Activated CD8-positive, alpha-beta T cell treated with anti-CD3 and anti-CD28 coated beads for 36 hours (primary cell): ENCODE measurements at places on chromosomes 12 and 14. TPM values are rescaled to one million over a fixed set of nuclear protein-coding genes. Genes with fewer than 3 reads are reported as not detected.
A peak's percentile ranks its signal among the peaks of the same experiment; 100 is the strongest.

Gene KRT83
- not detected for total RNA-seq

- no peak overlapping the region for H3K4me3 ChIP-seq
- no peak overlapping the region for H3K27ac ChIP-seq
- no peaks in the 10 kb centered on the region for H3K36me3 ChIP-seq
- no peaks in the 10 kb centered on the region for H3K27me3 ChIP-seq
- H3K4me1 ChIP-seq = peaks cover 56% of the 10 kb centered on the region
Observed at GRCh38 chr12:52629281-52630007, 11.1 kb upstream of the KRT73 start.

GRCh38 chr14:22668417-22668816, 24.3 kb upstream of the OR6J1 start:
- H3K4me3 ChIP-seq = no peak overlapping the region
- peak overlapping the region; percentile 49 for H3K27ac ChIP-seq
- no peak for DNase-seq
- no peaks in the 10 kb centered on the region for H3K36me3 ChIP-seq
- H3K4me1 ChIP-seq = peaks cover 12% of the 10 kb centered on the region
- H3K27me3 ChIP-seq = no peaks in the 10 kb centered on the region

DNA sequence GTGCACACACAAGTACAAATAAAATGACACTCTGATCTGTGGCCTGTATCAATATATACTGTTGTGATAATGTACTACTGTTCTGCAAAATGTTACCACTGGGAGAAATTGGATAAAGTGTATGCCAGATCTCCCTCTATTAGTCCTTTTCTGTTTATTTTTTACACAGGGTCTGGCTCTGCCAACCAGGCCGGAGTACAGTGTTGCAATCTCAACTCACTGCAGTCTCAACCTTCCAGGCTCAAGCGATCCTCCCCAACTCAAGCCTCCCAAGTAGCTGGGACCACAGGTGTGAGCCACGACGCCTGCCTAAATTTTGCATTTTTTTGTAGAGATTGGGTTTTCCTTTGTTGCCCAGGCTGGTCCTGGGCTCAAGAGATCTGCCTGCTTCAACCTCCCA, 1.9 kb downstream of the NT5DC3 start:
- H3K4me3 ChIP-seq = no peak overlapping the region
- H3K4me1 ChIP-seq = peaks cover 19% of the 10 kb centered on the region
- H3K36me3 ChIP-seq = peaks cover 7% of the 10 kb centered on the region
- no peaks in the 10 kb centered on the region for H3K27me3 ChIP-seq
- no peak overlapping the region for H3K27ac ChIP-seq
- no peak for DNase-seq

GRCh38 chr12:107017042-107017441, 30.1 kb upstream of the MTERF2 start:
- H3K4me3 ChIP-seq = no peak overlapping the region
- H3K36me3 ChIP-seq = peaks cover 21% of the 10 kb centered on the region
- DNase-seq = no peak
- H3K27ac ChIP-seq = no peak overlapping the region
- no peaks in the 10 kb centered on the region for H3K4me1 ChIP-seq

- DNase-seq = no peak
- H3K27me3 ChIP-seq = no peaks in the 10 kb centered on the region
- no peak overlapping the region for H3K27ac ChIP-seq
- H3K36me3 ChIP-seq = peaks cover 3% of the 10 kb centered on the region
Observed at GRCh38 chr12:57315681-57316080, 64.7 kb upstream of the STAC3 start.

GRCh38 chr14:100147181-100147631, 12.2 kb downstream of the DEGS2 start:
- H3K27me3 ChIP-seq = no peaks in the 10 kb centered on the region
- H3K36me3 ChIP-seq = peaks cover 2% of the 10 kb centered on the region
- peak overlapping the region; percentile 48 for H3K4me3 ChIP-seq
- peak overlapping the region; percentile 83 for H3K27ac ChIP-seq

DNA sequence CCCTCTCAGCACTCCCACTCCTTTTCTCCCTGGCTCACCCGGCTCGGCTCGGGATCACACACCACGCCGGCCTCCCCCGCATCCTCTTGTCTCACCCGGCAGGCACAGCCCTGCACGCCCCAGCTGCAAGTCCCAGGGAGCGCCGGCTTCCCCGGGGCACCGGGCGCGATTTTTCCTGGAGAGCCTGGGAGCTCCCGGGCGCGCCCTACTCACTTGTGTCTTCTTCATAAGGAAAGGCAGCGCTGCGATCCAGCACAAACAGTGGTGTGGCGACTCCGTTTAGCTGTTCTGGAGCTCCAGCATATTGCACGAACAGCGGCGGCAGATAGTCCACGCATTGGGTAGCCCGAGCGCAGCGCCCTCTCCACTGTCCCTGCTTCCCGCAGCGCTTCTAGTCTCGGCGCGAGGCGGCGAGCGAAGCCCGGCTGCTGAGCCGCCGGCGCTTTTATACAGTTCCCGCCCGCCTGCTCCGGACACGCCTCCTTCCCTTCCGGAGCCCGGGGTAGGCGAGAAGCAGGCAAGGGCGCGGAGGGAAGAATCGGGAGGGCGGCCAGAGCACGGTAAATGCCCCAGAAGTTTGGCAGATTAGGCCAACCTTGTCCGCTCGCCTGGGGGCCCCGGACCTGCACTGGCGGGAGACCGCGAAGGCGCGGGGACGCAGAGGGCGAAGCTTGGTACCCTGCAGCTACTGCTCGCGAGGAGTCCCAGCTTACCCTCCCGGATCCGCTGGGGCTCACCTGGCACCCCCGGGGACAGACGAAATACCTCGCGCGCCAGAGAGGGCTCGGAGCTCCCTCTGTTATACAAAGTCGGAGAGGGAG, at the start of gene KITLG:
Gene KITLG (minus strand): TSS at position 421 of the 821 bp plus-strand sequence. CDS start 193 bp downstream, at position 228.
- no peaks in the 10 kb centered on the region for H3K36me3 ChIP-seq
- peaks cover 38% of the 10 kb centered on the region for H3K27me3 ChIP-seq
- peaks cover 7% of the 10 kb centered on the region for H3K4me1 ChIP-seq
- peak within 1 kb of the TSS; percentile 15 for H3K4me3 ChIP-seq
- peak; percentile 33 for DNase-seq
- H3K27ac ChIP-seq = no peak within 1 kb of the TSS

GRCh38 chr12:65511134-65511834, 232.8 kb downstream of the MSRB3 start:
- no peak for DNase-seq
- no peaks in the 10 kb centered on the region for H3K4me1 ChIP-seq
- no peak overlapping the region for H3K27ac ChIP-seq
- H3K36me3 ChIP-seq = no peaks in the 10 kb centered on the region

Gene TBX3
- total RNA-seq = not detected

DNA sequence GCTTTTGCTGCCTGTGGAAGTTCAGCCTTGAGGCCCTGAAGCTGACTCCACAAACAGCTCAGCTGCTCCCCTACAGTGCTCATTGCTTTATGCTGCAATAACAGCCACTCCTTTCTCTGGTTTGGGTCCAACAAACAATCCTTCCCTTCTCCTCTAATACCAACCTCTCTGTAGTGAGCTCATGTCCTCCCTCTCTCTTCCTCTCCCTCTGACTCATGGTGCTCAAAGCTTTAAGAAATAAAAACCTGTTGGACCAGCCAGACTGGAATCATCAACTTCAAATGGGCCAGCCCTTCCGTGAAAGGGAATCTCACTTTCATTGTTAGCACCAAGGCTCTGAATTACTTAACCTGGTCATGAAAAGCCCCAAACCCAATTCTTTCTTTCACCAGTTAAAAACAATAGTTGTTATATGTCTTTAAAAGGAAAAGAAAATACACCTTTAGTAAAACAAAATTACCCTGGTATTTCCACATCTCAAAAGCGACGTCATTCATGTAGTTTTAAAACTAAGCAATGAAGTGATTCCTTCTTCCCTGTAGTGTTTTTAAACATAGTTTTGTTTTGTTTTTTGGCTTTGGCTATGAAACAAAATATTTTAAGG, 126.4 kb downstream of the DUSP6 start:
- H3K4me3 ChIP-seq = peak overlapping the region; percentile 55
- H3K27ac ChIP-seq = peak overlapping the region; percentile 98
- H3K4me1 ChIP-seq = peaks cover 46% of the 10 kb centered on the region
- peaks cover 2% of the 10 kb centered on the region for H3K27me3 ChIP-seq
- H3K36me3 ChIP-seq = no peaks in the 10 kb centered on the region
- peak; percentile 44 for DNase-seq

- H3K27ac ChIP-seq = no peak overlapping the region
- H3K4me3 ChIP-seq = no peak overlapping the region
- H3K4me1 ChIP-seq = peaks cover 5% of the 10 kb centered on the region
- H3K27me3 ChIP-seq = no peaks in the 10 kb centered on the region
- DNase-seq = peak; percentile 20
Observed at GRCh38 chr12:11085419-11085818, 6.7 kb downstream of the TAS2R43 start.

Gene GPD1
- 0.16 TPM for total RNA-seq

DNA sequence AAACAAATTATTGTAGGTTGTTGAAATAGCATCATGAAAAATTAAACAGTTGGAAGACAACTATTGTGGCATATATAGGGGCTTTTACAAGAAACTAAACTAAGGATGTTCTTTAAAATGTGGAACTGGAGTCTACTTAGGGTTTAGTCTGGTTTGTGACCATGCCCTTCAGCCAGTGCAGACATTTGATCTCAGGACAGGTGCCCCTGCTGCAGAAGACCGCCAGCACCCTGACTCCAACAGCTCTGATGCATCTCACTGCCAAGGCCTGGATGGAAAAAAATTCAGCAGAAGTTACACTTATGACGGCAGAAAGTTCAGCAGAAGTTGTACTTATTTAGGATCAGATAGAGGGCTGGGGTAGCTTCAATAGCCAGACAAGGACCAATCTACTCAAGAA, 51.5 kb downstream of the TMEM117 start:
- H3K4me3 ChIP-seq = no peak overlapping the region
- no peak for DNase-seq
- no peaks in the 10 kb centered on the region for H3K27me3 ChIP-seq

DNA sequence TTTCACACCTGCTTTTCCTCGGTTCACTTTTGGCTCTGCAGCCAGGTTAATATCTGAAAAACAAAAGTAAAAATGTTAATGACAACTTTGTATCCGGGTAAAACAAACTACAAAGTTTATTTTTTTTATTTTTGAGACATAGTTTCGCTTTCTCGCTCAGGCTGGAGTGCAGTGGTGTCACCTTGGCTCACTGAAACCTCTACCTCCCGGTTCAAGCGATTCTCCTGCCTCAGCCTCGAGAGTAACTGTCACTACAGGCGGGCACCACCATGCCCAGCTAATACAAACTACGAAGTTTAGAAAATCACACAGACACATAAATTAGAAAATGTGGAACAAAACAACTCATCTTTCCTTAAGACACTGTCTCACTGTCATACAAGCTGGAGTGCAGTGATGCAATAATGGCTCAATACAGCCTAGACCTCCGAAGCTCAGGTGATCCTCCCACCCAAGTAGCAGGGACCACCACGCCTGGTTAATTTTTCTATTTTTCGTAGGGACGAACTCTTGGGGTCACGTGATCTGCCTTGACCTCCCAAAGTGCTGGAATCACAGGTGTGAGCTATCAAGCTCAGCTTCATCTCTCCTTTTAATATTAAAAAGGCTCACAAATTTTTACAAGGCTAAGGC, 38.1 kb downstream of the HNRNPC start:
- peak; percentile 24 for DNase-seq
- peaks cover 83% of the 10 kb centered on the region for H3K4me1 ChIP-seq
- peak overlapping the region; percentile 25 for H3K4me3 ChIP-seq
- peaks cover 78% of the 10 kb centered on the region for H3K36me3 ChIP-seq
- no peaks in the 10 kb centered on the region for H3K27me3 ChIP-seq
- peak overlapping the region; percentile 92 for H3K27ac ChIP-seq

Gene CSRP2
- total RNA-seq = 1.8 TPM

- DNase-seq = no peak
- peaks cover 18% of the 10 kb centered on the region for H3K36me3 ChIP-seq
- H3K4me1 ChIP-seq = peaks cover 83% of the 10 kb centered on the region
- no peaks in the 10 kb centered on the region for H3K27me3 ChIP-seq
- peak overlapping the region; percentile 99 for H3K27ac ChIP-seq
- peak overlapping the region; percentile 71 for H3K4me3 ChIP-seq
Observed at GRCh38 chr14:24673059-24673458, 39.1 kb upstream of the GZMB start.

DNA sequence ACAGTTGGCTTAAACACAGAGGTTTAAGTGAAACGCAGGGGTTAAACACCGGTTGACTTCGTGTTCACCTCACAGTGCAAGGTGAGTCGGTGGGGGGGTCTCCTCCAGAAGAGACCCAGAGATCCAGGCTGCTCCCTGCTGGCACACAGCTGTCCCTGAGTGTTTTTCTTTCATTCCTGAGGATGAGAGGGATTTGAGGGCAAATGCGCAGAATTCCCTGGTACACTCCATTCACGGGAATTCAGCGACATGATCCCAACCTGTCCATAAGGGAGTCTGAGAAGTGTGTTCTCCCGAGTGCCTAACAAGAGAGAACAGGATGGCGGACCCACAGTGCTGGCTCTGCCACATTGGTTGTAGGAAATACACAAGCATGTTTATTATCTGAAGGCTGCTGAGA, 107.2 kb upstream of the ESRRB start:
- no peak overlapping the region for H3K4me3 ChIP-seq
- no peaks in the 10 kb centered on the region for H3K36me3 ChIP-seq
- H3K27ac ChIP-seq = no peak overlapping the region
- peaks cover 15% of the 10 kb centered on the region for H3K27me3 ChIP-seq

- no peak overlapping the region for H3K4me3 ChIP-seq
- no peak for DNase-seq
- H3K27ac ChIP-seq = no peak overlapping the region
- H3K27me3 ChIP-seq = no peaks in the 10 kb centered on the region
- peaks cover 6% of the 10 kb centered on the region for H3K36me3 ChIP-seq
Observed at GRCh38 chr12:62249419-62249818, 10.8 kb upstream of the USP15 start.

- peak; percentile 13 for DNase-seq
- H3K4me3 ChIP-seq = no peak overlapping the region
- no peaks in the 10 kb centered on the region for H3K27me3 ChIP-seq
Observed at GRCh38 chr14:58488550-58488949, 61.0 kb downstream of the KIAA0586 start.

- H3K4me3 ChIP-seq = no peak overlapping the region
- H3K27me3 ChIP-seq = peaks cover 2% of the 10 kb centered on the region
- no peak for DNase-seq
Observed at GRCh38 chr12:14072987-14073386, 91.6 kb upstream of the GRIN2B start.

DNA sequence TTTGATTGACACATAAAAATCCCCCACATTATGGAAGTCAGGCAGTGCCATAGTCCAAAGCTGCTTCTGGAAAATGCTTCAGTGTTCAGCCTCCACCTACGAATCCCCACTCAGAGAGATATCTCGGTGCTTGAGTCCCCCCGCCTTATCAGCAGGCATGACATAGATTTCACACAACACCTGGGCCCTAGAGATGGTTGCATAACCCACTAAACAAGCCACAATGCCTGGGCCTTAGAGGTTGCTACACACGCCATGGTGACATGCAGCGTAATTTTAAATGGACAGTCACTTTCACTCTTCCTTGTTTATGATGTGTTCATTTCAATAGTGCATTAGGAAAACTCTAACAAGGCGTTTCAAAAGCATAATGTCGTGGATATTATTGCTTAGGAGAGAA, 38.0 kb downstream of the CCDC60 start:
- H3K27ac ChIP-seq = no peak overlapping the region
- DNase-seq = no peak
- H3K4me1 ChIP-seq = no peaks in the 10 kb centered on the region
- no peak overlapping the region for H3K4me3 ChIP-seq

Gene SLC4A8
- 1.1 TPM for total RNA-seq

Gene PRICKLE1
- not detected for total RNA-seq
